Renal cortex interstitium (tissue), 15 donors: ENCODE measurements at places on chromosomes 4 and X.
A peak's percentile ranks its signal among the peaks of the same experiment; 100 is the strongest.

DNA sequence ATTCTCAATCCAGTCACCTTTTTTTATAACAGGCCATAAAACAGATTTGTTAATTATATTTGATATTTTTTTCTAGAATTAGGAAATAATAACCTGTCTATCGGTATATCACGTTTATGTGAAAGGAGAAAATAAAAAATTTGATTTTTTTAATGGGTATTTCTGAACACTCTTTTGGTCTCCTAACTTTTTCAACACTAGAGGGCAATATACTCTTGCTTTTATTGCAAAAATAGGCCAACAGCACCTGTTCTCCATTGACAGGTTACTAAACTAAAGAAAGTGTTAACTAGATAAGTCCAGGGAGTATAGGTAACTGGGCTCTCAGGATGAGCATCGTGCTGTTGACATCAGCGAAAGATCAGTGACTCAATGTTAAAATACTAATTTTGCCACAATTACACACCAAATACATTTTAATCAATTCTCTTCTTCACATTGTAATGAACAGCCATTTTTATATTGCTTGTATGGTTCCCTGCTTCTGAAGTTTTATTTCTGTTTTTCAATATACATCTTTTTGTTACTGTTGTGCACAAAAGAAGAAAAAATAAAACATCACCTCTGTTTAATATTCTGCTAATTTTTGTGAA lies 22.8 kb downstream of the NDST4 start:
- no peak for DNase-seq

DNA sequence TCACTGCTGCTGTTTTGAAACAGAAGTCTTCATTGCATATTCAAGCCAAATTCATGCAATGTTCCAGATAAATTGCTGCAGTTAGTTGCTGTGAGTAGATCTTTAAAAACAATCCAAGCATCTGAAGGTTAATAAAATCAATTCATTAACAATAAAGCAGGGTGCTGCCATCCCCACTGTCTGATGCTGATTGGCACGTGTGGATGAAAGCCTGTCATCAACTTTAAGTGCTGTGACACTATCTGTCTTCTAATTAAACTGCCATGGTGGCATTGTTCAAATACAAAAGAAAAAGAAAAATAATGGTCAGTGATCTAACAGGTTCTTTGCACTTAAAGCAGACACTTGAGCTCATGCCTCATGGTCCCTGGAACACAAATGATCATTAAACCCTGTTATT lies 63.0 kb upstream of the MND1 start:
- DNase-seq = no peak

DNA sequence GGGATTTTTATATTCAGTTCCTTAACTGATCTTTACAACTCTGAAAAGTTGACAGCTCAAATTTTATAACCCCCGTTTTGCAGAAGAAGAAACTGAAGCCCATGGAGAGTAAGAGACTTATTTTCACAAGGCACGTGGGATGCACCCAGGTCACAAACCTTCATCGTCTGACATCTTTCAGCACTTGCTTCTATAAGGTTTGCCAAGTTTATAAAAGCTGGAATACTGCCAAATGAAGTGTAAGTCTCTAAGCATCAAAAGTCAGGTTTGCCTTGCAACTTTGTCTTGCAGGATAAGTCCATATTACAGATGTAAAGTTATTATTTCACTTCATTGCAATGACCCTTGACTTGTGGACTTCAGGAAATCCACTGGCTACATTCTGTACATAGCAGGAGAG lies 6.3 kb upstream of the KCNIP4 start:
- DNase-seq = no peak

- no peak for DNase-seq
These were observed 36.0 kb upstream of the SORCS2 start for GRCh38 chr4:7156328-7156727.

- DNase-seq = peak; percentile 81
These were observed 569.3 kb upstream of the DIPK2B start for GRCh38 chrX:45769761-45770582.

- no peak for DNase-seq
These were observed 88.6 kb upstream of the HHIP start for GRCh38 chr4:144557404-144557803.
